ENCODE measurements at places on chromosomes 4 and X.

DNA sequence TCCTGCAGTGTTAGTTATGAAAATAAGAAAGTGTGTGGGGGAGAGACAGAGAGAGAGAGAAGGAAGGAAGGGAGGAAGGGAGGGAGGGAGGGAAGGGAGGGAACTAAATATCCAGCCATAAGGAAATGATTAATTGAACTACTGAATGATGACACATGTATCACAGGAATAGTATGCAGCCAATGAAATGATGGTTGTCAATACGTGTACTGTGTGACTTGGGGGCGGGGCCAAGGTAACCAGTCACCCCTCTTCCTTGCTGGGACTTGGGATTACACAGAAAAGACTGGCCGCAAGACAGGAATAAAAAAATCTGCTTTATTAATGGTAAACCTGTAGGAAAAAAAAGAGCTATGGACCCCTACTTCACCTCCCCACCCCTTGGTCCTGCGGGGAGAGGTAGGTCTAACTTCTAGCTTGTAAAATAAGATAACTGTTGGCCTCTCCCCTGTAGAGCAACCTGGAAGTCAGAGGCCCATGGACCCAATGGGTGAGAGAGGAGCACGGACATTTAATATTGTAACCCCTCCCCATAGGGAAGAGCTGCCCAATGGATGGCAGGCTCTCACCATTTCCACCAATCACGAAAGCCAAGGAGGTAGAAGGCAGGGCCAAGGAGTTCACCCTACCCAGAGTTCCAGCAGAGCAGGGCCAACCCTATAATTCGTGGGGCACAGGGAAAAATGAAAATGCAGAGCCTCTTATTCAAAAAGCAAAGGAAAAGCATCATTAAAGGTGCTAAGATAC, 7.4 kb downstream of the PPP2R2C start:
- no peak for DNase-seq

- DNase-seq, result no peak
These were observed 89.1 kb downstream of the ARHGAP10 start for GRCh38 chr4:147820975-147821374.

GRCh38 chr4:145341381-145341780, 140.3 kb upstream of the SMAD1 start:
- DNase-seq, result no peak

GRCh38 chrX:131845201-131845600, 177.9 kb upstream of the STK26 start:
- no peak for DNase-seq

GRCh38 chr4:61275241-61275640, 75.1 kb downstream of the ADGRL3 start:
- no peak for DNase-seq

DNA sequence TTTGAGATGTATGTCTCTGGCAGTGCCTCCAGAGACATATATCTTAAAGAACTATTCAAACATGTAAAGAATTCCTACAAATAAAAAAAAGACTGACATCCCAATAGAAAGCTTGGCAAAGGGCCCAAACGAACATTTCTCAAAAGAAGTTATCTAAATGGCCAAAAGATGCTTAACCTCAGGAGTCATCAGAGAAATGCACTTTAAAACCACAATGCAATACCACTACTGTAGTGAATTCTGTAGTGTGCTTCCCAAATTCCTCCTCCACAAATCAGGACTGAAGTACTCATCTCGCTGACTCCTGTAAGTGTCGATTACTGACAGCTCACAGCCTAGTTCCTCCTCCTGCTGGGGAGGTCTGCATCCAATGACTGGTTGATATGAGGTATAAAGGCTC, 129.0 kb upstream of the MAMLD1 start:
- DNase-seq, result no peak

DNA sequence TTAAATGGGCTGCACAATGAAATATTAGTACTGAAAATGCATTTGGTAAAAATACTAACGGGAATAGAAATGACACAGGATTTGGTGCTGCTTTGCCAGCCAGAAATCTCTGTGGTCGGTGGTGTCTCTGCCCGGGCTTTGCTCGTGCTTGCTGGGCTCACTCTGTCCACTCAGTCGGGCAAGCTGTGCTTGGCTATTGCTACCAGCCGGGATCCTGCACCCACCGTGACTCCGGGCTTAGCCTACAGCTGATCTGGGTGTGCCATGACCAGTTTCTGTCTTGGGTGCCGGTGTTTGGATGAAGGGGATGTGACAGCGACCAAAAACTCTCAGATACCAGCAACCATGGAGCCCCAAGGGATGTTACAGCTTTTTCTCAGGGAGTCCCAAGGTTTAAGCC, 487.7 kb downstream of the TECRL start:
- no peak for DNase-seq

- no peak for DNase-seq
These were observed 7.2 kb upstream of the PNMA3 start for GRCh38 chrX:153049093-153049492.

- DNase-seq, result no peak
These were observed 17.4 kb downstream of the KLF3 start for GRCh38 chr4:38681281-38681991.
